ENCODE measurements at places on chromosomes 1 and 21. TPM values are rescaled to one million over a fixed set of nuclear protein-coding genes. Genes with fewer than 3 reads are reported as not detected.

Gene FAM3B
- total RNA-seq: 4.2 TPM

DNA sequence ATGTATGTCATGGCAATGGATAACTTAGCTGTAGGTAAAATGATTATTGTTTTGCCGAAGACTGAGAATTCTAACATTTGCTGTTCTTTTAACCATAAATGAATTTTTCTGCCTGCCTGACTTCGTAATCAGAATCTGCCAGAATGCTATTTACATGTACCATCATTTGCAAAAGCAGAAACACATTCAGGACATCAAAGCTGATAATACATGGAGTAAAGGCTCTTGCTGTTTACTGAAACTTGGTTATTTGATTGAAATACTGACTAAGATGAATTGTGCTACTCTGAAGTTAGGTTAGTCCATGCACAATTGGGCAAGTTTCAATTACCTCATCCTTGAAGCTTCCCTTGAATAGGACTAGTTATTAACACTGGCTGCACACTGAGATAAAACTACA is 293.8 kb downstream of the PLA2G4A start:
- DNase-seq: peak; percentile 3

Gene APOBEC4
- not detected for total RNA-seq

DNA sequence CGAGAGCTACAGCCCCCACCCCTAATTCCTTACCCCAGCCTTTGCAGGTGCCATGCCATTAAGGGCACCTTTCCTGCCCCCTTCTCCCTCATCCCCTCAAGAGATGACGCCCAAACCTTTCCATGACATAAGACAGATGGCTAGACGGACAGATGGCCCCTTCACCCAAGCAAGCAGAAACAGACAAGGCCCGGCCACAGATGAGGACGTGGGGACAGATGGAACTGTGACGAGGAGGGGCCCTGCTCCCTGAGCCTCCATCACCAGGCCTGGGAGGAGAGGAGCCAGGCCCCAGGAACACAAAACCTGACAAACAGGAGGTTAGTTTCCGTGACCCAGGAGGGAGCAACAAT is 24.7 kb upstream of the PEF1 start:
- DNase-seq: no peak

DNA sequence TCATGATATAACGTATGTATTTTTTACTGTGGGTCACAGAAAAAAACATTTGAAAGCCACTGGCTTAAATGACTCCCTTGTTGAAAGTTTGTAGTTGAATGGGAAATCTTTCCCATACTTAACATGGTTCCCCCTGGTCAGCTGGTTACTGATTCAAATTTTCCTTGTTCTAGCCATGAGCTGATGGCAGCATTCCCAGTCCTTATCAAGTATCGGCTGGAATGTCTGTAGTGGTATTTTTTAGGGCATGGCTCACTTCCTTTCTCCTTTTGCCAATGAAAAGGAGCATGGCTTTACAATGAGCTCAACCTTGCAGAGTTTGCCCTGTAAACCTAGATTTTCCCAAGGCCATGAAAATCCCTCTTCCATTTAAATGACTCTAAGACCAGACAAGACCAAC is 55.7 kb downstream of the GIPC2 start:
- DNase-seq: peak; percentile 92

Gene TMEM200B
- total RNA-seq: 9.0 TPM

DNA sequence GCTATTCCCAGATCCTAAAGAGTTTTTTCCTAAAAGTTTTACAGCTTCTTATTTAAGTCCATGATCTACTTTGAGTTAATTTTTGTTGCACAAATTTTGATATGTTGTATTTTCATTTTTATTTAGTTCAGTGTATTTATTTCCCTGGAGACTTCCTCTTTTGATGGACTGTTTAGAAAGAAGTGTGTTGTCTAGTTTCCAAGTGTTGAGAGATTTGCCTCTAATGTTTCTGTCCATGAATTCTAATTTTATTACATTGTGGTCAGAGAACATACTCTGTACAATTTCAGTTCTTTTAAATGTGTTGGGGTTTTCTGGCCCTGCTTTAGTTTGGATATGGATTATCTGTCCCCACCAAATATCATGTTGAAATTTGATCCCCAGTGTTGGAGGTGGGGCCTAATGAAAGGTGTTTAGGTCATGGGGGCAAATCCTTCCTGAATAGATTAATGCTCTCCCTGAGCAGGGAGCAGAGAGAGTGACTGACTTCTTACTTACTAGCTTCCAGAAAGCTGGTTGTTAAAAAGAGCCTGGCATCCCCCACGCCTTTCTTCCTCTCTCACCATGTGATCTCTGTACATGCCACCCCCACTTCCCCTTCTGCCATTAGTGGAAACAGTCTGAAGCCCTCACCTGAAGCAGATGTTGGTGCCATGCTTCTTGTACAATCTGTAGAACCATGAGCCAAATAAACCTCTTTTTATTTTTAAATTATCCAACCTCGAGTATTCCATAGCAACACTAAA is 4.6 kb downstream of the CHD1L start:
- DNase-seq: no peak

Gene NBPF14
- total RNA-seq: 37.3 TPM
